CD4-positive, alpha-beta memory T cell (primary cell): ENCODE measurements at places on chromosomes 7 and 10.
A peak's percentile ranks its signal among the peaks of the same experiment; 100 is the strongest.

- DNase-seq = no peak
Measured at GRCh38 chr7:325811-326210, 35.8 kb downstream of the FOXL3 start.

GRCh38 chr7:129386506-129386905, 47.7 kb upstream of the STRIP2 start:
- DNase-seq = no peak

DNA sequence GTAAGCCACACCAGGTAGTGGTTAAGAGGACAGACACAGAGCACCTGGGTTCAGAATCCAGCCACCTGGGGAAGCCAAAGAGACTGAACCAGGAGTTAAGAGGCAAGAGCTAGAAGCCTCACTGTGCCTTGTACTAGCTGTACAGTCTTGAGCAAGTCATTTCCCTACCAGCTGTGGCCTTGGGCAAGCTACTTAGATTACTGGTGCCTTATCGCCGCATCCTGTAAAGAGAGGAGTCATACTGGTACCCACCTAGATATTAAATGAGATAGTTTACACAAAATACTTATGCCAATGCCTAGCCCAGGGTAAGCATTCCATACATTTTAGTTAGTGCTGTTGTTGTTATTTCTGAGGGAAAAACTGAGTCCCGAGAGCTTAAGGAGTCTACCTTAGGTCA, 47.7 kb downstream of the HABP2 start:
- no peak for DNase-seq

- no peak for DNase-seq
Measured at GRCh38 chr7:25739143-25739542, 412.9 kb upstream of the NFE2L3 start.

GRCh38 chr10:80203835-80204676, 1.3 kb downstream of the ANXA11 start:
- peak; percentile 13 for DNase-seq

- no peak for DNase-seq
Measured at GRCh38 chr10:93363891-93364648, 118.1 kb downstream of the MYOF start.

GRCh38 chr10:78804411-78805032, 264.2 kb upstream of the ZMIZ1 start:
- no peak for DNase-seq

DNA sequence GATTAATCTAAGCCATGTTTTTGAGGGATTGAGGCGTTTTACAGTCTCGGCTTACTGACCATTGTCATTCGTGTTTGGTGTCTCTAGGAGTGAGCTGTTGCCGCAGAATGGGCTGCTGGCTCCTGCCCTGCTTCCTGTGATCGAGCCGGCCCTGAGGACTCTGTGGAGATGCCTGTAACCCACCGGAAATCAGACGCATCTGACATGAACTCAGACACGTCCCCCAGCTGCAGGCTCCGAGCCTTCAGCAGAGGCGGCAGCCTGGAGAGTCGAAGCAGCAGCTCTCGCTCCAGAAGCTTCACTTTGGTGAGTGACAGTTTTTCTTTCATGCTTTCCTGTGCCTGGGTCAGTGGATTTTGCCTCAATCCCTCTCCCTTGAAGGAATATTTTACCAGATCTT, 28.8 kb downstream of the PROSER2 start:
- no peak for DNase-seq

GRCh38 chr10:30075481-30075880, 16.1 kb upstream of the JCAD start:
- DNase-seq = no peak

GRCh38 chr7:15781944-15782343, 95.5 kb upstream of the MEOX2 start:
- DNase-seq = no peak

- peak; percentile 46 for DNase-seq
Measured at GRCh38 chr10:24952707-24953645, 570 bp upstream of the PRTFDC1 start.

DNA sequence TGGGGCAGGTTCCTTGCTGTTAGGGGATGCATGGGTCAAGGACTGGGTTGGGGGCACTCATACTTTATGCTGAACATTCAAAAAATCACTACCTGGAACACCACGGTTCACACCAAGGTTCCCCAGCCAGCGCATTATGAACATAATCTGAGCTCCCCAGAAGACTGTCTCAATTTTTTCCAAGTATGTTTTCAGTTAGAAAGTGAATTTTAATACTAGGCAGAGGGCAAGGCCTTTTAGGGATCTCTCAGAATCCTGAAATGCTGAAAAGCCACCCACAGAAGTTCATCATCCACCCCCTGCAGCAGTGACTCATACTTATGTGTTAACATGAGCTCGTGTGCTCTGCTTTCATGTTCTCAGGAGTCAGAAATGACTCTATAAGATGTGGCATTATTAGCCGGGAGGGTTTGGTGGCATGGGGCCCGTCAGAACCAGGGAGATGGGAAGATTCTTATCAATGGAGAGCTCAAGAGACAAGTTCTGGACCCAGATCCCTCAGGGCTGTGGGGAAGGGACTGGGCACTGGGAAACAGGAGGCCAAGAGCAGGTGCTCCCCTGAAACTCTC, 185.2 kb upstream of the ITGB1 start:
- no peak for DNase-seq

- DNase-seq = no peak
Measured at GRCh38 chr10:116015583-116016333, 257.2 kb downstream of the GFRA1 start.

DNA sequence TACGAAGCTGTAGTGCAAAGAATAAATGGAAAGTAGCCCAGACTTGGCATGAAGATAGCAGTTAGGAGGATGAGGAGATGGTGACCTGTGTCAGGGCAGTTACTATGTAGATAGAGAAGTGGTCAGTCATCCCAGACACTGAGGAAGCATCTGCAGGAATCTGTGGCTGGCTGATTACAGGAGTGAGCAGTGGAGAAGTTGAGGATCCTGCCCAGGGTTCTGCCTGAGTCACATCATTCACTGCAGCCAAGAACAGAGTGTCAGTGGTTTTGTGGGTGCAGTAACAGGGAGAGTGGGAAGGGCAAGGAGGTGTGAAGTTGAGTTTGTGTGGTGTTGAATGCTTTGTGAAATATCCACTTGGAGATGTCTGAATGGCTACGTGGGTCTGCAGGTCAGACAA, 676.4 kb upstream of the NRP1 start:
- DNase-seq = no peak

DNA sequence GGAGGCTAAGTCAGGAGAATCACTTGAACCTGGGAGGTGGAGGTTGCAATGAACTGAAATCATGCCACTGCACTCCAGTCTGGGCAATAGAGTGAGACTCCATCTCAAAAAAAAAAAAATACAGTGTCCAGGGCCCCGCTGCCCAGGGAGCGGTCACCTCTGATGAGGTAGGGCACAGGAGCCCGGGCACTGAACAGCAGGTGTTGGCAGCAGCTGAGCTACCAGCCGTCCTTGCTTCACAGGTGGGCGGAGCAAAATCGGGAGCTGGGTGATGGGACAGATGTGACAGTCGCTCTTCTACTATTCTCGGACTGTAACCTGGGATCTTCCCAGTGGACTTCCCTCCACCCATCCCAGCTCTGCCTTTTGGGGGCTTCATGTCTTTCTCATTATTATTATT, 49.4 kb downstream of the GTF2IRD1 start:
- DNase-seq = no peak

DNA sequence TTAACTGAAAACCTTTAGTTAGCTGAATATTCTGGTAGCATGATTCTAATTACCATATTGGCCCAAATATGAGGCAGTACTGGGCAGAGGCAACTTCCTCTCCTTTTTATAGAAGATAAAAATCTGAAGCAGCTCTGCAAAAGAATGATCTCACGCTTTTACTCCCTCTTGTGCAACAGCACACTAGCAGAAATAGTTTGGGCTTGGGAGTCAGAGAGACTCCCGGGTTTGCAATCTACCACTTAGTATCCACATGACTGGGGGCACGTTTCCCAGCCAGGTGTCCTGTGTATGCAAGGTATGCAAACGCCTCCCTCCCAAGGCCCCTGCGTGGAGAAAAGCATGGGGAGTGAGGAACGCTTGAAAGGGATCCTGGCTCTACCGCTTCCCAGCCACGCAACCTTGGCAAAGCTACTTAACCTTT, 47.2 kb upstream of the RHEB start:
- DNase-seq = no peak

DNA sequence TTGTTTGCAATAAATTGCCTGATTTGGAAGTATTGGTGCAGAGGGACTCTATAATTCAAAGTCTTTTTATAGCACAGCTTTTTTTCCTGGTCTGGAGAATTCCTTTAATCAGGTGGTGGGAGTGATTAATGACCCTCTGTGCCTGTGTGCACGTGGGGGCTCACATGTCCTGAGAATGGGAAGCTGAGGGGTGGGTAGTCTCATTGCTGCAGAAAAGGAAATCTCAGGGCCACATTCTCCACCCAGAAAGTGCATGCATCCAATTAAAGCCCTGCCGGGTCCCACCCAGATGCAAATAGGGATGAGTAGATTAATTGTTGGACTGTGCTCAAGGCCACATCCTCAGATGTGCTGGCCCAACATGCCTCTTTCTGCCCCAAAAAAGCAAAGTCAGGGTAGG, 324.7 kb downstream of the CXCL12 start:
- no peak for DNase-seq

DNA sequence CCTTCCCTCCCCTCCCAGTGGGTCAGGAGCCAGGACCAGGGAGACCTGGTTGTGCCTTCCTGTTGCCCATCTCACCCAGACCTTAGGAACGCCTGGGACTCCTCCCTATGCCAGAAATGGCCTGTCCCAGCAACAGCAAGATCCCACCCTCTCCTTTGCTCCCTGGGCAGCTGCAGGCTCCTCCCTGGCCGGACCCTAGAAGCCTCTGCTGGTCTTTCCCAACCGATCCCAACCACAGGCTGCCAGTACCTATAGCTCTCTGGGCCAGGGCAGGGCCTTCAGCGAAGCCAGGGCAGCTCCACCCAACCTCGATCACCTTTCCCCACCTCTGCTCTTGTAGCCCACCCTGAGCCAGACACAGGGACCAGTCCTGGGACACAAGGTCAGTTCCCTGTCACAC, 21.9 kb downstream of the LDB3 start:
- no peak for DNase-seq

GRCh38 chr10:71737834-71738197, 18.2 kb upstream of the C10orf105 start:
- DNase-seq = no peak

- no peak for DNase-seq
Measured at GRCh38 chr10:18666810-18667209, 7.6 kb downstream of the ARL5B start.

DNA sequence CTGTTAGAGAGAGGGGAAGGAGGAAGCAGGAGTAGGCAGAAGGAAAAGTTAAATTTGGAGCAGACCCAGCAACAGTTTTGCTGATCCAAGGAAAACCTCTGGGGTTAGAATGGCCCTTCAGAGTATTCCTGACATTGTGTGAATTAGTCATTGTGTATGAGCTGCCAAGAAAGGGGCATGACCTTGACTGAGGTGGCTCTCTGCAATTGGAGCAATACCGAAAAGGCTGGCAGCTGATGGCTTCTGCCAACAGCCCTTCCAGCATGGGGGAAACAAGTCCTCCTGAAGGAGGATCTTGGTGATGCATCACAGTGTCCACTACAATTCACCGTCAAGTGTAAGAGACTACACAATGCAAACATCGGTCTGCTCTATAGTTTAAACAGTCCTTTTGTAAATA, 20.6 kb upstream of the WASL start:
- DNase-seq = no peak
